ENCODE measurements at places on chromosomes 12 and 14.

- DNase-seq, result no peak
- H3K4me1 ChIP-seq, result peaks cover 7% of the 10 kb centered on the region
- no peak overlapping the region for H3K4me3 ChIP-seq
- no peak overlapping the region for H3K27ac ChIP-seq
- no peaks in the 10 kb centered on the region for H3K36me3 ChIP-seq
Measured at GRCh38 chr14:75310295-75311111, 31.9 kb downstream of the FOS start.

DNA sequence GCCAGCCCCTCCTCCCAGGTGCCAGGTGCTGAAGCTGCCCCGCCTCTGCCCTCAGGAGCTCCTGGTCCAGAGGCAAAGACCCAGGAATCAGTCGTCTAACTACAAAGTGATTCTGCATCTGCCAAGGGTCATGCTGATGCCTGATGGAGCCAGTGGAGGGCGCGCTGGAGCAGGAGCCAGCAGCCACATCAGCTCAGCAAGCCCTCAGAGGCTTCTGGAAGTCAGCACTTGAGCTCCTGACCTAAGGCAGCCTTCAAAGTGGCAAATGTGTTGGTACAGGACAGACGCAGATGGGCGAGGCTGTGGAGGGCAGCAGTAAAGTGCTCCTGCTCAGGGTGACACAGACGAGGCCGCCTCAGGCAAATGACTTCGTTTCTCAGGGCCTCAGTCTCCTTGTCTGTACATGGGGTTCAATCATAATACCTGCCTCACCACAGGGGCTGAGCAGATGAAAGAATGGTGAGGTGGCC is 10.9 kb downstream of the C12orf43 start:
- H3K4me3 ChIP-seq, result no peak overlapping the region
- no peaks in the 10 kb centered on the region for H3K27me3 ChIP-seq
- no peak for DNase-seq
- peak overlapping the region; percentile 79 for H3K27ac ChIP-seq

- peak overlapping the region; percentile 97 for H3K27ac ChIP-seq
- peaks cover 36% of the 10 kb centered on the region for H3K4me1 ChIP-seq
- no peaks in the 10 kb centered on the region for H3K27me3 ChIP-seq
- DNase-seq, result no peak
- peak overlapping the region; percentile 98 for H3K4me3 ChIP-seq
Measured at GRCh38 chr12:7130701-7131501, 730 bp downstream of the CLSTN3 start.

- H3K4me1 ChIP-seq, result no peaks in the 10 kb centered on the region
- DNase-seq, result no peak
- no peak overlapping the region for H3K4me3 ChIP-seq
- no peaks in the 10 kb centered on the region for H3K36me3 ChIP-seq
Measured at GRCh38 chr12:40583743-40584142, 108.5 kb upstream of the CNTN1 start.

- H3K36me3 ChIP-seq, result no peaks in the 10 kb centered on the region
- no peaks in the 10 kb centered on the region for H3K27me3 ChIP-seq
- H3K27ac ChIP-seq, result no peak overlapping the region
- H3K4me1 ChIP-seq, result no peaks in the 10 kb centered on the region
- no peak for DNase-seq
Measured at GRCh38 chr14:26855077-26855753, 257.4 kb upstream of the NOVA1 start.

- peaks cover 2% of the 10 kb centered on the region for H3K4me1 ChIP-seq
- no peak overlapping the region for H3K4me3 ChIP-seq
- H3K27ac ChIP-seq, result no peak overlapping the region
- no peaks in the 10 kb centered on the region for H3K27me3 ChIP-seq
- DNase-seq, result no peak
- H3K36me3 ChIP-seq, result no peaks in the 10 kb centered on the region
Measured at GRCh38 chr14:86012461-86012860, 482.5 kb downstream of the FLRT2 start.

DNA sequence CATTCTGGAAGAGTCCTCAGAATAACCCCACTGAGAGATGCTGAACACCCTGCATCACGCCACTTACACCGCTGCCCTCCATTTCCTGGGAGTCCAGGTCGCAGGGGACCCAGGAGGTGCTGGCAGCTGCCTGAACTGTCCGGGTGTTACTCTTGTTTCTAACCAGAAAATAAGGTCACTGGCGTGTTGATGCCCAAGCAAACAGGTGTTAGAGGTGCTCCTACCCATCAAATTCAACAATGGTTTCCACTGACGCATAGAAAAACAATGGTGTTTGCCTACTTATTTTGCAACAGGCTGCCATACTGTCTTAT is 23.8 kb downstream of the PITPNM2 start:
- H3K4me3 ChIP-seq, result no peak overlapping the region
- no peak overlapping the region for H3K27ac ChIP-seq
- DNase-seq, result no peak
- H3K36me3 ChIP-seq, result no peaks in the 10 kb centered on the region
- peaks cover 21% of the 10 kb centered on the region for H3K4me1 ChIP-seq

GRCh38 chr12:98022961-98023360 is 492.4 kb upstream of the TMPO start:
- H3K36me3 ChIP-seq, result no peaks in the 10 kb centered on the region
- no peak overlapping the region for H3K27ac ChIP-seq
- H3K4me3 ChIP-seq, result no peak overlapping the region

GRCh38 chr14:38044710-38045109 is 163.0 kb upstream of the SSTR1 start:
- no peak overlapping the region for H3K4me3 ChIP-seq
- no peak overlapping the region for H3K27ac ChIP-seq
- H3K27me3 ChIP-seq, result no peaks in the 10 kb centered on the region

GRCh38 chr12:67921286-67921685 is 68.0 kb upstream of the IFNG-AS1 start:
- H3K36me3 ChIP-seq, result peaks cover 2% of the 10 kb centered on the region
- DNase-seq, result no peak
- H3K4me1 ChIP-seq, result peaks cover 10% of the 10 kb centered on the region
- no peak overlapping the region for H3K4me3 ChIP-seq

DNA sequence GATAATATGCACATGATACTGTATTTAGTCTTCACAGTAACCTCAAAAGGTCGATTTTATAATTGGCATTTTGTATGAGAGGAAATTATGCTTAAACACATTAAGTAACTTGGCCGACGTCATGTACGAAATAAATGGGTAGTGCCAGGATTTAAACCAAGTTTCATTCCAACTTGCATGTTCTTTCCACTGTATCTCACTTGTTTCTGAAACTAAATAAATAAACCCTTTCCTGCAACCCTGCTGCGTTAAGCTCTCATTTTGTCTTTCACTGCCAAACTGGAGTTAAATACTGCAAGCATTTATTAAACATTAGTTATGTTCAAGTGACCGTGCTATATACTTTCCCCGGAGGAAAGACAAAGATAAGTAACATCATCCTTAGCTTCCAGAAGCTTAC is 293.9 kb upstream of the PRKD1 start:
- no peak for DNase-seq
- no peak overlapping the region for H3K4me3 ChIP-seq
- H3K36me3 ChIP-seq, result no peaks in the 10 kb centered on the region
- H3K27me3 ChIP-seq, result no peaks in the 10 kb centered on the region
- H3K27ac ChIP-seq, result no peak overlapping the region

DNA sequence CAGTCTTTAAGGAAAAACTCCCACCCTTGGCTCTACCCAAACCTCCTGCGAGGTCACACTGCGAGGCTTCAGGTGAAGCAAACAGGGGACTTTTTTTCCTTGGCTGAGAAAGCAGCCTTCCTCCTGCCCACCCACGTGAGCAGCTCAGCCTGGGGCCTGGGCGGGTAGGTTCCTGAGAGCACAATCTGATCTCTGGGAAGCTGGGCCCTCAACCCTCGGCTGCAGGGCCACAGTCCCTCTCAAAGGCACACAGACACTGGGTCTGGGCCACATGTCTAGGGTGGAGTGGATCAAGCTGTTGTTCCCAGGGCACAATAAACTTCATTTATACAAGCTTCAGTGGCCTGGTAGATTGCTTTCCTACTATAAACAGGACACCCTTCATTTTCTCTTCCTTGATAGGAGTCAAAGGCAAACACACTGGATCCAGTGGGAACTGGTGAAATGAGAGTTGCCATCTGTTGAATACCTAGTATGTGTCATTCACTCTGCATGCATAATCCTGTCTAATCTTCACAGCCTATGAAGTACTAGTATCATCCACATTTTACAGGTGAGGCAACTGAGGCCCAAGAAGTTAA is 41.3 kb upstream of the PNMA1 start:
- H3K27me3 ChIP-seq, result no peaks in the 10 kb centered on the region
- peak overlapping the region; percentile 96 for H3K27ac ChIP-seq
- no peaks in the 10 kb centered on the region for H3K36me3 ChIP-seq
- H3K4me3 ChIP-seq, result peak overlapping the region; percentile 92

GRCh38 chr12:95385246-95386035 is 88.5 kb upstream of the METAP2 start:
- peaks cover 16% of the 10 kb centered on the region for H3K27me3 ChIP-seq
- DNase-seq, result no peak
- no peaks in the 10 kb centered on the region for H3K36me3 ChIP-seq
- no peak overlapping the region for H3K27ac ChIP-seq
- no peaks in the 10 kb centered on the region for H3K4me1 ChIP-seq
- no peak overlapping the region for H3K4me3 ChIP-seq

DNA sequence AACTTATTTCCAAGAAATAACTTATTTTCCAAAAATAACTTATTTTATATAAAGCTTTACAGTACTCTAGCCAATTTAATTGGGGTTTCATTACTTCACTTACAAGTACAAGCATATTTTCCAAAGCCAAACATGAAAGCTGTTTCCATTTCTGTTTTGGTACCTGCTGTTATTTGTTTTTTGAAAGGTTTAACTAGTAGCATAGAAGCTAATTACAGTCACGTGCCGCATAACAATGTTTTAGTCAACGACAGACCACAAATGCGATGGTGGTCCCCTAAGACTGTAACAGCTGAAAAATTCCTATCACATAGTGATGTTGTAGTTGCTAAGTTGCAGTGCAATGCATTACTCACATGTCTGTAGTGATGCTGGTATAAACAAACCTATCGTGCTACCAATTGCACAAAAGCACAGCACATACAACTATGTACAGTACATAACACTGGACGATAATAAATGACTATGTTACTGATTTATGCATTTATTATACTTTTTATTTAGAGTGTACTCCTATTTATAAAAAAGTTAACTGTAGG is 21.7 kb downstream of the PTPN21 start:
- no peak for DNase-seq
- peaks cover 4% of the 10 kb centered on the region for H3K27me3 ChIP-seq
- H3K36me3 ChIP-seq, result no peaks in the 10 kb centered on the region
- H3K27ac ChIP-seq, result no peak overlapping the region
- H3K4me1 ChIP-seq, result no peaks in the 10 kb centered on the region

DNA sequence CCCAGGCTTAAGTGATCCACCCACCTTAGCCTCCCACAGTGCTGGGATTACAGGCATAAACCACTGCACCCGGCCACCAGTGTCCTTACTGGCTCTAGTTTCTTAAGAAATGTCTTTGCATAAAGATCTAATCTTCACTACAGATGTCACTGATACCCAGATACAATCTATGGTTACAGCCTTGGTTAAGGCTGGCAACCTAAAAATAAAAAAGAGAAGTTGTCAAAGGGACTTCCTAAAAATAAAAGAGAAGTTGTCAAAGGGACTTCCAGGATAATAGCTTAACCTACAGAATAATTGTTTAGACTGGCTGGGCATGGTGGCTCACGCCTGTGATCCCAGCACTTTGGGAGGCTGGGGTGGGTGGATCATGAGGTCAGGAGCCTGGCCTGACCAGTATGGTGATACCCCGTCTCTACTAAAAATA is 27.6 kb downstream of the ETFBKMT start:
- no peaks in the 10 kb centered on the region for H3K27me3 ChIP-seq
- peaks cover 2% of the 10 kb centered on the region for H3K36me3 ChIP-seq
- H3K4me1 ChIP-seq, result peaks cover 3% of the 10 kb centered on the region
- H3K27ac ChIP-seq, result no peak overlapping the region

DNA sequence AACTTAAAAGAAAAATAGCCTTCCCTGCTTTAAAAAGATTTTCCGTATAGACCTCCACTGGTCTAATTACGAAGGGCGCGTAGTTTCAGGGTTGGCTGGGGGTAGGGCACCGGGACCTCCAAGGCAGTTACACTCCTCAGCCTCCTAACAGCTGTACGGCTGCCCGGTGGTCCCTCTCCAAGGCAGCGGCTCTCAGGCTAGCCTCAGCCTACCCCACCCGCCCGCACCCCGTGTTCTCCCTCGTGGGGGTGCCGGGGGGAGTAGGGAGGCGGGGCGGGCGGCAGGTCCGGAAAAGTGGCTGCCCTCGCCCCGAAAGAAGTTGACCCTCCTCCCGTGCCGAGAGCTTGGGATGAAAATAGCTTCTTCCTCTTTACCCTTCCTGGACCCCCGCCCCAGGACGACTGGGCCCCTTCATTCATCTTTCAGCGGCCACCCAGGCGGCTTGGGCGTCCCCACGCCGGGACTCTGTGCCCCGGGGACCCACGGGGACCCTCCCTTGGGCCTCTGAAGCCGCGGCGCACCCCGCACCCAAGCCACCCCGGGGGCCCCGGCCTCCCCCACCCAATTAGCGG is 991 bp upstream of the RCOR1 start:
- H3K36me3 ChIP-seq, result no peaks in the 10 kb centered on the region
- peak; percentile 13 for DNase-seq
- H3K4me3 ChIP-seq, result peak overlapping the region; percentile 89
- peak overlapping the region; percentile 85 for H3K27ac ChIP-seq
- H3K27me3 ChIP-seq, result no peaks in the 10 kb centered on the region

DNA sequence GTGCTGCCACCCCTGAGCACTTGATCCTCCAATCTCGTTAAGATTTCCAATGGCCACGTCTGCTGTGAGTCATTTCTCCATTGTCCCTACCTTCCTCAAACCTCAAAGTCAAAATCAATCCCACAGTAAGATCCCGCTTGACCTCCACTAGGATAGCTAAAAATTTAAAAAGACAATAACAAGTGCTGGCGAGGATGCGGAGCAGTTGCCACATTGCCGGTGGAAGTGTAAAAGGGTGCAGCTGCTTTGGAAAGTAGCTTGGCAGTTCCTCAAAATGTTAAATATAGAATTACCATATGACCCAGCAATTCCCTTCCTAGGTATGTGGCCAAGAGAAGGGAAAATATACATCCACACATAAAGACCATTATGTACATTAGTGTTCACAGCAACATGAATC is 9.5 kb upstream of the BCL7A start:
- no peak overlapping the region for H3K4me3 ChIP-seq
- H3K27me3 ChIP-seq, result no peaks in the 10 kb centered on the region

GRCh38 chr14:96804895-96805294 is 7.7 kb downstream of the VRK1 start:
- DNase-seq, result no peak
- no peaks in the 10 kb centered on the region for H3K36me3 ChIP-seq
- H3K27me3 ChIP-seq, result no peaks in the 10 kb centered on the region
- peaks cover 30% of the 10 kb centered on the region for H3K4me1 ChIP-seq

All from T-helper 17 cell (primary cell).